T1000 (cell line): ENCODE measurements at places on chromosomes 11 and 22.

DNA sequence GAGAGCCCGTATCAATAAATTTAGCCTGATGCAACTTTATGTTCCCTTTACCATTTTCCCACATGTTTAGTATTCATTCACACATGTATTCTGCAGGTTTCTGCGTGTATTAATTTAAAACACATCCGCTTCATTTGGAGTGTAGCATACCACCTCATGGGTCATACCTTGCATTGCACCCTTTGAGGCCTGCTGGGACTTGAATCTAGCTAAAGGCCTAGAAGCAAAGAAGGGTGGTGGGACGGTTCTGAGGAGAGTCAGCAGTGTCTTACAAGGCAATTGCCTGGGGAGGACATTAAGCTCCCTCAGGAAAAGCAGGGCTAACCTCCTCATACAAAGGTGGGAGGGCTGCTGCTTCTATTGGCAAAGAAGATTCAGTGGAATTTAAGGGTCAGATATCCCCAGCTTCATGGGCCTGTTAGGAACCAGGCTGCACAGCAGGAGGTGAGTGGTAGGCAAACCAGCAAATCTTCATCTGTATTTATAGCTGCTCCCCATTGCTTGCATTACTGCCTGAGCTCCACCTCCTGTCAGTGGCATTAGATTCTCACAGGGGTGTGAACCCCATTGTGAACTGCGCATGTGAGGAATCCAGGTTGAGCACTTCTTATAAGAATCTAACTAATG, 15.9 kb upstream of the SNX19 start:
- DNase-seq, result no peak

DNA sequence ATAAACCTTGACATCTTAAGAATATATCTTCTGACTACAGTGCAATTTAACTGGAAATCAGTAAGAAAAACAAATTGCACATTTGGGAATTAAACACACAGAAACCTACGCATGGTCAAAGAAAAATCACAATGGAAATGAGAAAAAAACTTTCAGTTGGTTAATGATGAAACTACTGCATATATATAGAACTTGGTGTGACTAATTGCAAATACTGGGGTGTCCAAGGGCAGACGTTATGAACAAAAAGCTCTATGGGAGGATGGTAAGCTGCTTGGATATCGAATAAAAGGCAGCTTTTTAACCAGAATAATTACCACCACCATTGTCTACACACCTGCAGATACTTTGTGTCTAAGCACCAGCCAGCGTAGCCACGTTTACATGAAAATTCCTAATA, 791 bp downstream of the GDPD4 start:
- DNase-seq, result no peak

GRCh38 chr11:103532133-103532788, 423.0 kb downstream of the DYNC2H1 start:
- DNase-seq, result no peak

GRCh38 chr22:39908737-39909136, 7.9 kb downstream of the GRAP2 start:
- DNase-seq, result no peak

DNA sequence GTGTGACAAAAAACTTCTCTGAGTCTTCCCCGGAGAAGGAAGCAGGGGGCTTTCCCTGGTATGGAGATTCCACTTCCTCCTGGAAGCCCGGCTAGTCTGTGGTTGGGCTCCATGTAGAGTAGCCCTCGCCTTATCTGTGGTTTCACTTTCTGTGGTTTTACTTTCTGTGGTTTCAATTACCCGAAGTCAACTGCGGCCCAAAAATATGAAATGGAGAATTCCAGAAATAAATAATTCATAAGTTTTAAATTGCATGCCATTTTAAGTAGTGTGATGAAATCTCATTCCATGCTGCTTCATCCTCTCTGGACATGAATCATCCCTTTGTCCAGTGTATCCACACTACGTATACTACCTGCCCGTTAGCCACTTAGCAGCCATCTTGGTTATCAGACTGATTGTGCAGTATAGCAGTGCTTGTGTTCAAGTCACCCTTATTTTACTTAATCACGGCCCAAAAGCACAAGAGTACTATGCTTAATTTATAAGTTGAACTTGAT, 275.0 kb upstream of the SESN3 start:
- no peak for DNase-seq

DNA sequence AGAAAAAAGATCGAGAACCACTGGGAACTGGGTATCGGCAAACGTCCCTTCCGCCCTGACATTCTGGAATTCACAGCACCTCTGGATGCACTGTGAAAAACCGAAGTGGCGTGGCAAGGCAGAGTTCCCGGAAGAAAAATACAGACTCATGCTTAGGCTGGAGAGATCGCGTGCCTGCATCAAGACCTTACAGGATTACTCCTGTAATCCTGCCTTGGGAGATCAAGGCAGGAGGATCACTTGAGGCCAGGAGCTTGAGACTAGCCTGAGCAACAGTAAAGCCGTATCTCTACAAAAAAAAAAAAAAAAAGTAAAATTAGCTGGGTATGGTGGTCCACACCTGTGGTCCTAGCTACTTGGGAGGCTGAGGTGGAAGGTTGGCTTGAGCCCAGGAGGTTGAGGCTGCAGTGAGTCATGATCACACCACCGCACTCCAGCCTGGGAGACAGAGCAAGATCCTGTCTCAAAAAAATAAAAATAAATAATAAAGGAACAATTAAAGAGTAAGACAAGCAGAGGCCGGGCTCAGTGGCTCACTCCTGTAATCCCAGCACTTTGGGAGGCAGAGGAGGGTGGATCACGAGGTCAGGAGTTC, 19.9 kb upstream of the TEF start:
- DNase-seq, result no peak

DNA sequence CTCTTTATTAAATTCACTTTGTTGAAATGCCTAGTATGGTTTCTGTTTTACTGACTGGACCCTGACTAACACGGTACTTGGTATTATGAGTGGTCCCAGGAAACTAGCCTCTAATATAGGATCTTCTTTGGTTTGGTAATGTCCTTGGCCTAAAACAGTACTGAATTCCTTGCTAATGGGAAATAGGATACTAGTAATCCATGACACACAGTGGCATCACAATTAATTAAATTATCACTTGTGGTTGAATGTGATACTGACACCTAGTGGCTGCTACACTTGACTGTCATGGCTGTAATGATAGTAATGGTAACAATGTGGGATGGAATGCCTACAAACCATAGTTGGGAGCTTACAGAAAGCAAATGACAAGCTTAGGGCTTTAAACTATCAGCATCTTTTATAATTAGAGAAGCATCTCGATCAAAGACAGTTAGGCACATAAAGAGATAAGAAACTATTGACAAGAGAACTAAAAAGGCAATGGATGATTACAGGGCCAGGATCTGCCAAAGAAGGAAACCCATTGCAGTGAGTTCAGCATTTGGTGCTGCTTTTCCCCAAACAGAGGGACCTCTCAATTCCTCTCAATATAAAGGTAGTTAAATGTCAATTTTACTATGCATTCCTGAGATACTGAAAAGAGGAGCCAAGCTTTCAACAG, 8.6 kb downstream of the DNHD1 start:
- DNase-seq, result no peak

DNA sequence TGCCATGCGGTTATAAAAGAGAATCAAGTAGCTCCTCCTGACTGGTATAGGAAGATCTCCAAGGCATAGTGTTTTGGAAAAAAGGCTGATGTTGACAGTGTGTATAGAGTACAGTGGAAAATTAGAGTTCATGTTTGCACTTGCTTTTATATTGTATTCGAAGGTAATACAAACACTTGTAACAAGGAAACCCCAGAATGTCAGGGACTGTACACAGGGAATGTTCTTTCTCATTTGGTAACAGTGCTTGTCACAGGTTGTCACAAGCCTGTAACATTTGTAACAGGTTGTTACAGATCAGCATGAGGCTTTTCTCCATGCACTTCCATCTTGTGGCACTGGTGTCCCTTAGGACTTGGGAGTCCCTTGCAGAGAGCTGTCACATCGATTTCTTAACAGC, 64.0 kb downstream of the GRK3 start:
- DNase-seq, result no peak
